ENCODE measurements at places on chromosomes 13 and 19. TPM values are rescaled to one million over a fixed set of nuclear protein-coding genes. Genes with fewer than 3 reads are reported as not detected.

DNA sequence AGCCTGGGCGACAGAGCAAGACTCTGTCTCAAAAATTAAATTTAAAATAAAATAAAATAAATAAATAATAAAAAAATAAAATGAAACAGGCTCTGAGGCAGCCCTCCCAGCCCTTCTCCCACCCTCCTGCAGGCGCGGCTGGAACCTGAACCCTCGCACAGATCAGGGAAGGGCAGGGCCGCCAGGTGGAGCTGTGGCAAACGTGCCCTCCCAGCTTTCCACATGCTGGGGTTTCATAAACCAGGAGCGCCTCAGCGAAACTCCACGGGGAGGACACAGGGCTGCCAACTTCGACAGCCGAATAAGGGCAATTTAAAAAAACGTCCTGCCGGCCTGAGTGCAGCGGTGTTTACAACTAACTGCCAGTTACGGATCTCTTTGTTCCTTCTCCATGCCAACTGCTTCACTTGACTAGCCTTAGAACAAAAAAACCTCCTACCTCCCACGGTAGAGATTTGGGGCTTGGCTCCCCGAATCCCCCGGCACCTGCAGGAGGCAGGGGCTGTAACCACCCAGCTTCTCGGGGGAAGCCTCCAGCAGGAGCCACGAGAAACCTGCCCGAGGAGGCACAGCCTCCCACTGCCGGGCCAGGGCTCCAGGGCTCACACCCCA, 15.9 kb downstream of the ZNF787 start:
- H3K36me3 ChIP-seq, result no peaks in the 10 kb centered on the region
- no peak overlapping the region for H3K27ac ChIP-seq
- H3K27me3 ChIP-seq, result no peaks in the 10 kb centered on the region
- H3K4me1 ChIP-seq, result peaks cover 5% of the 10 kb centered on the region

GRCh38 chr13:77860507-77860981, 58.1 kb downstream of the EDNRB start:
- no peak overlapping the region for H3K27ac ChIP-seq
- DNase-seq, result no peak
- peaks cover 4% of the 10 kb centered on the region for H3K27me3 ChIP-seq

DNA sequence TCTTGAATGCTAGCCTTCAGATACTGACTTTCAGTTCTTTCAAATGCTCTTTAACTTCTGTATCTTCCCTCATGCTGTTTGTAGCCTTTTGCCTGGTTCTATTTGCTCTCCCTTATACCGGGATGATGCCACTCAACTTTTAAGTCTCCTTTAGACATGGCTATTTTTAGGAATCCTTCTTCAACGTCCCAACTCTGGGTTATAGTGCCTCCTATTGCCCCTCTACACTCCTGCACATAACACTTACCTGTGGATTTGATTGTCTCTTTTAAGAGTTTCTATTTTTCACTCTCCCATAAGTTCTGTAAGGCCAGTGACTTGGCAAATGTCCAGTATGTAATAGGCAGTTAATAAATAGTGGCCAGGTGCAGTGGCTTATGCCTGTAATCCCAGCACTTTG, 343.0 kb downstream of the KLF5 start:
- H3K27ac ChIP-seq, result no peak overlapping the region
- H3K4me3 ChIP-seq, result no peak overlapping the region
- DNase-seq, result no peak
- H3K27me3 ChIP-seq, result no peaks in the 10 kb centered on the region
- no peaks in the 10 kb centered on the region for H3K4me1 ChIP-seq

GRCh38 chr13:101626925-101627555, 174.6 kb downstream of the ITGBL1 start:
- no peaks in the 10 kb centered on the region for H3K27me3 ChIP-seq
- peak overlapping the region; percentile 40 for H3K4me3 ChIP-seq
- H3K27ac ChIP-seq, result peak overlapping the region; percentile 67
- peaks cover 33% of the 10 kb centered on the region for H3K4me1 ChIP-seq
- DNase-seq, result peak; percentile 47

DNA sequence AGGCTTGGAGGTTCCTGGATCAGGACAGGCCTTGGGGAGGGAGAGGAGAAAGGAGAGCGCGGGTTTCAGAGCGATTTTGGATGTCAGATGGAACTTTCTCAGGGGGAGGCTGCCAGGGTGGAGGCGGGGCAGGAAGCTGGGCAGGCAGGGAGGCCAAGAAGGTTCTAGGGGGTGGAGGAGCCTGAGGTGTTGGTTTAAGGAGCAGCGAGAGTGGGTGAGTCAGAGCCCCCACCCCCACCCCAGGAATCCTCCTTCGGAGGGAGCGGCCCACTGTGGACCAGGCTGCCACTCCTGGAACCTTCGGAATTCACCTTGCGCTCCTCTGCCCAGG, 15.9 kb upstream of the NOP53 start:
- peaks cover 7% of the 10 kb centered on the region for H3K27me3 ChIP-seq
- H3K36me3 ChIP-seq, result no peaks in the 10 kb centered on the region
- H3K4me1 ChIP-seq, result peaks cover 4% of the 10 kb centered on the region

DNA sequence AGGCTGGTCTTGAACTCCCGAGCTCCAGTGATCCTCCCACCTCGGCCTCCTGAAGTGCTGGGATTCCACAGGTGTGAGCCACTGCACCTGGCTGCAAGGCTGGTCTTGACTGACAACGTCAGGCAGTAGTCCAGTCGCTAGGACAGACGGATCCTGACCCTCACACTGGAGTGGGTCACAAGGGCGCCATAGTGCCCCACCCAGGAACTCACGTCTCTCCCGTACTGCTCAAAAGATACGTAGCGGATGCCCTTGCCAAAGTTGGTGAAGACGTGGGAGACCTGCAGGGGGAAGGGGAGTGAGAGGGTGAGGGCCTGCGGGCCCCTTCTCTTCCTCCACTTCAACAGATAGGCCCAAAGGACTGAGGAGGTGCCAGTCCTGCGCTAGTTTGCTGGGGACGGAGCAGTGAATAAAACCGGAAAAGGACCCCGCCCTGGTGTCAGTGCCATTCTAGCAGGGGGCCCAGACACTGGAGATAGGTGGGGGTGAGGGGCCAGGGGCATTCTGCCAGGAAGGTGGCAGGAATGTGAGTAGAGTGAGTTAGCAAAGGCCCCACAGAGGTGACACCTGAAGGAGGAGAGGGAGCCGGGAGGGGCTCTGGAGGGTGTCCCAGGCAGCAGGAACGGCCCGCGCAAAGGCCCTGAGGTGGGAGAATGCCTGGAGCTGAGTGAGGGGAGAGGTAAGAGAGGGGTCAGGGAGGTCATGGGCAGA, 11.9 kb downstream of the MRPS12 start:
- H3K4me1 ChIP-seq, result no peaks in the 10 kb centered on the region
- H3K36me3 ChIP-seq, result no peaks in the 10 kb centered on the region
- H3K4me3 ChIP-seq, result no peak overlapping the region
- no peaks in the 10 kb centered on the region for H3K27me3 ChIP-seq

DNA sequence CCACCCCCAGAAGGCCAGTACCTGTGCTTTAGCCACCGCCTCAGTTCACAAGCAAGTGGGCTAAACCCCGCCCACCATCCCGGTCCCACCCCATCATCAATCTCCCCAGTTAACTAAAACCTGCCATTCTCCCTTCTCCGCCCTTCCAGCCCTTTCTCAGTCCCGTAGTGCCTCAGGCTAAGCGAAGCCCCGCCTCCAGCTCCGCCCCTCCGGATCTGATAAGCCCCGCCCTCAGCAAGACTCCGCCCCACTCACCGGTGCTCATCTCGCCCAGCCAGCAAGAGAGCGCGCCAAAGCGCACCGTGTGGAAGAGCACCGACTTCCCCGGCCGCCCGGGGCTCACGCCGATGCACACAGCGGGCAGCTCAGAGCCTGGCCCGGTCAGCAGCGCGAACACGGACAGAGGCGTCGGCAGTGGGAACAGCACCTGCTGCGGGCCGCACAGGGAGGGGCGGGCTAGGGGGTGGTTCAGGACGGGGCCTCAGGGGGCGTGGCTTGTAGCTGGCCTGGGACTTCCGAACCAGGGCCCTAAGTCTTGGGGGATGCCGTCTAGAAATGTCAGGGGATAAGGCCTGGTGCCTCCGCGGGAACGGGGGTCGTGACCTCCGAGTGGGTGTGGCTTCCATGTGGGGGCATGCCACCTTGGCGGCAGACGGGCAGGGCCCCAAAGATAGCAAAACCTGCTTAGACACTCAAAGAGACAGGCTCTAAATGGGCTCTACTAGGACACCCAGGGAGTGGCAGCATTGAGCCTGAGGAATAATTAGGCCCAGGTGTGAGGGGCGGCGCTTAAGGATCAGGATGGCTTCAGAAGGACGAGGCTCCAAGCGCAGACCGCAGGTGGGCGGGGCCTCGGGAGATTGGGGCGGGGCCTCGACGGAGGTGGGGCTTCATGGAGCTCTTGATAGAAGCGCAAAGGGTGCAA, 21.4 kb downstream of the MAP4K1 start:
- H3K27me3 ChIP-seq, result no peaks in the 10 kb centered on the region
- no peaks in the 10 kb centered on the region for H3K4me1 ChIP-seq
- H3K27ac ChIP-seq, result no peak overlapping the region

DNA sequence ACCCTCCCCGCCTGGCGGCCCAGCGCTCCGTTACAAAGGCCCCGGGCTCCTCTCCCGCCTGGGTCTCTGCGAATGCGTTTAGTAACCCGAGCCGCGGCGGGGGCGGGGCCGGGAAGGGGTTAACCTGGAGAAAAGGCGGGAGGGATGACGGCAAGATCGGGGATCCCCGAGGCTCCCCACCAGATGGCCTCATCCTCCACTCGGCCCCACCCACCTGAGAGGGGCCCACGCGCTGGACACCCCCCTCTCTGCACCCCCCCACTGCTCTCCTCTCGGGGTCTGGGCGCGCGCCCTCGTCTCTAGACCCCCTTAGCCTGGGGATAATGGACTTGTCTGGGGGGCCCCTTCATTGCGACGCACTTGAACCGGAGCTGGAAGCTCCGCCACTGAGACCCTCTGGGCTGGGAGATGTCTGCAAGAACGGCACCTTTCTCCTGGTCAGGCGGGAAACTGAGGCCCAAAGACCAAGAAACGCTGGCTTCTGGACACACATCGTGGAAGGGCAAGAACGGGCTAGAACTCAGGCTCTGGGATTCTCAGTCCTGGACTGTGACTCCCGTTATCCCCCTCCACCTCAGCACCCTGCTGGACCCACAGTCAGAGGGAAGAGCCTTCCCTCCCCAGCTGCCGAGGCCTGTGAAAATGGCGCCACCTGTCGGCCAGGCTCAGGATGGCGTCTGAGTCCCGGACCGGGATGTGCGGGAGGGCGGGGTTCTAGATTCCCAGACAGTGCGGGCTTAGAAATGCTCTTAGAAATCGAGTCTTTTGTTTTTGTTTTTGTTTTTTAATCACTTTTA, 2.9 kb upstream of the LTBP4 start:
- H3K27me3 ChIP-seq, result peaks cover 17% of the 10 kb centered on the region
- no peak overlapping the region for H3K4me3 ChIP-seq
- H3K4me1 ChIP-seq, result peaks cover 47% of the 10 kb centered on the region
- peak; percentile 78 for DNase-seq
- no peaks in the 10 kb centered on the region for H3K36me3 ChIP-seq

DNA sequence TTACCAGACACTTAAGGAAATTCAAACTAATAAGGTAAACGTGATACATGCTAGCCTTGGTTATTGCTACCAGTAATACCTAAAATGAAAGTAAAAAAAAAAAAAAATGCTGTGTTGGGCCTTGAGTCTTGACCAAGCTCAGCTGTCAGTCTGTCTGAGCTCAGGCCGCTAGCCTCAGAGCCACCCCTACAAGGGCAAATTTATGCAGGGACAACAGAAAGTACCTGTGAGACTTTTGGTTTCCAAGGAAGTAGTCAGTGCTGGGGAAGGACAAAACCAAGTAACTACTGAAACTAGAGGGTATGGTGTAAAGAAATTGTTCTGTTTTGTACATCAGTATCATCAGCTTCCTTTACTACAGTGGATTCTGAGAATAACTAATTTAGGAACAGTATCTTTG, 134.3 kb upstream of the SLITRK5 start:
- no peaks in the 10 kb centered on the region for H3K27me3 ChIP-seq
- H3K36me3 ChIP-seq, result no peaks in the 10 kb centered on the region
- DNase-seq, result no peak
- no peak overlapping the region for H3K27ac ChIP-seq

- H3K27me3 ChIP-seq, result no peaks in the 10 kb centered on the region
- H3K36me3 ChIP-seq, result no peaks in the 10 kb centered on the region
- no peak overlapping the region for H3K4me3 ChIP-seq
- DNase-seq, result no peak
Measured at GRCh38 chr13:76832258-76832988, 53.8 kb downstream of the KCTD12 start.

GRCh38 chr13:33441015-33441414, 155.5 kb upstream of the STARD13 start:
- no peaks in the 10 kb centered on the region for H3K4me1 ChIP-seq
- no peaks in the 10 kb centered on the region for H3K27me3 ChIP-seq
- no peak overlapping the region for H3K27ac ChIP-seq
- H3K36me3 ChIP-seq, result no peaks in the 10 kb centered on the region
- no peak for DNase-seq
- no peak overlapping the region for H3K4me3 ChIP-seq

Gene CALR3
- not detected for total RNA-seq

Gene ZNF429
- total RNA-seq, result 30.7 TPM

Gene CGB8
- total RNA-seq, result not detected

Gene PLIN4
- total RNA-seq, result not detected

Gene ZNF284
- total RNA-seq, result 2.4 TPM

Gene ZNF132
- 1.2 TPM for total RNA-seq

Data from naive thymus-derived CD4-positive, alpha-beta T cell (primary cell).